WTC11 (cell line): ENCODE measurements at places on chromosomes 1 and 21. TPM values are rescaled to one million over a fixed set of nuclear protein-coding genes. Genes with fewer than 3 reads are reported as not detected.

Gene C1orf21
- total RNA-seq = 20.1 to 28.5 TPM (median 22.9 TPM) in 3 replicates

Gene KCNJ9
- 0.09 to 0.14 TPM in 2 of 3 replicates, not detected in the other for total RNA-seq

Gene UBXN10
- 0.52 to 0.76 TPM (median 0.71 TPM) in 3 replicates for total RNA-seq

Gene ZBTB8A
- total RNA-seq = 7.1 to 8.2 TPM (median 7.7 TPM) in 3 replicates

Gene FOXD2
- total RNA-seq = 0.05 to 0.07 TPM (median 0.05 TPM) in 3 replicates

Gene IQCC
- 4.6 to 5.2 TPM (median 4.8 TPM) in 3 replicates for total RNA-seq

Gene CLCA4
- not detected in 3 replicates for total RNA-seq

Gene MPZ
- 3.2 to 5.5 TPM (median 5.2 TPM) in 3 replicates for total RNA-seq

Gene TLR5
- total RNA-seq = 0.46 to 1.1 TPM (median 0.73 TPM) in 3 replicates

Gene PLK3
- total RNA-seq = 10.1 to 16.4 TPM (median 12.0 TPM) in 3 replicates
